ENCODE measurements at places on chromosomes 7 and 10.

- no peak for DNase-seq
Measured at GRCh38 chr10:130224228-130224627, 88.0 kb downstream of the GLRX3 start.

GRCh38 chr7:23357190-23358093, 58.3 kb downstream of the MALSU1 start:
- DNase-seq = peak; percentile 45

- DNase-seq = peak; percentile 43
Measured at GRCh38 chr10:16367621-16368292, 69.1 kb upstream of the PTER start.

- DNase-seq = peak; percentile 75
Measured at GRCh38 chr7:121328508-121329190, at the start of gene WNT16. Gene WNT16 (plus strand): TSS chr7:121329000. CDS start chr7:121329293, 293 bp downstream.

DNA sequence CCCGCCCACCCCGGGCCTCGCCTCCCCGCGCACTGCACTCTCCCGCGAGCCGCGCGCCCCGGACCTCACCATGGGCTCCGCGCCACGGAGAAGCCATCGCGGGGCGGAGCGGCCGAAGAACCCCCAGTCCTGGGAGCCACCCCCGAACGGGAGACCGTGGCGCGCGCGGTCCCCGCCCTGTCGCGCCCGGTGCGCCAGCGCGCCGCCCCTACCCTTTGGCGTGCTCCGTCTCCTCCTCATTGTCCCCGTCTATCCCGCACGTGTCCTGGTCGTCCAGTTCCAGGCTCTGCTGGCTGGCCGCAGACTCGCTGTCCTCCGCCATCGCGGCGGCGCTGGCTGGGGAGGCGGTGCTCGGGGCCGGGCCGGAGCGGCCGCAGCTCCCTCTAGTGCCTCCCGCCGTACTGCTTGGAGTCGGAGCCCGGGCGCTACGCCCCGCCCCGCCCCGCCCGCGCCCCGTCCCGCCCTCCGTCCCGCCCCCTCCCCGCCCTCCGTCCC, at the start of gene NMT2:
NMT2 (minus strand) TSS at position 403 of the 495 bp plus-strand sequence; CDS start at position 322, 81 bp downstream.
- peak; percentile 94 for DNase-seq

DNA sequence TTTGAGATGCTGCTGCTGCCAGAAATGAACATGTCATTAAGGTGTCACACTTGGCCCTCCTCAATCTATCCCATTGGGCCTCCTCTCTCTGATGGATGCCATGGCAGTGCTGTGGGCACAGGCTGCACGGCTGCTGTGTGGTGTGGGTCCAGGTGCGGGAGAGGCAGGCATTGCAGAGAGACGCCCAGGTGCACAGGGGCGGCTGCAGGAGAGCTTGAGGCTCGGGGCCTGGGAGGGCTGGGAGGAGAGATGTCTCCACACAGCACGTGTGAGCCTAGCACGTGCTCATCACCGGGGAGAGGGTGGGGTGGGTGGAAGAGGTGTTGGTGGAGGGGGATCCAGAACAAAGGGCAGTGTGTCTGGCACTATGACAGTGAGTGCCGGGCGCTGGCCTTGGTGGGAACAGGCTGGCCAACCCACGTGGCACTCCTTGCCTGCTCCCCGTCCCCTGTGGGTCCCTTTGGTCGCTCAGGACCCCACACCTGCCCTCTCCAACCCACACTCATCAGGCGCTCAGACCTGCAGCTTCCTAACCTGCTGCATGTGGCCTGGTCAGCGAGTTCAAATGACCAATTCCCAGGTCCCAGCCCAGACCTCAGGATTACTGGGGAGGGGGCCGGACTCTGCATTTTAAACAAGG, 39.9 kb upstream of the BNIP3 start:
- DNase-seq = no peak

DNA sequence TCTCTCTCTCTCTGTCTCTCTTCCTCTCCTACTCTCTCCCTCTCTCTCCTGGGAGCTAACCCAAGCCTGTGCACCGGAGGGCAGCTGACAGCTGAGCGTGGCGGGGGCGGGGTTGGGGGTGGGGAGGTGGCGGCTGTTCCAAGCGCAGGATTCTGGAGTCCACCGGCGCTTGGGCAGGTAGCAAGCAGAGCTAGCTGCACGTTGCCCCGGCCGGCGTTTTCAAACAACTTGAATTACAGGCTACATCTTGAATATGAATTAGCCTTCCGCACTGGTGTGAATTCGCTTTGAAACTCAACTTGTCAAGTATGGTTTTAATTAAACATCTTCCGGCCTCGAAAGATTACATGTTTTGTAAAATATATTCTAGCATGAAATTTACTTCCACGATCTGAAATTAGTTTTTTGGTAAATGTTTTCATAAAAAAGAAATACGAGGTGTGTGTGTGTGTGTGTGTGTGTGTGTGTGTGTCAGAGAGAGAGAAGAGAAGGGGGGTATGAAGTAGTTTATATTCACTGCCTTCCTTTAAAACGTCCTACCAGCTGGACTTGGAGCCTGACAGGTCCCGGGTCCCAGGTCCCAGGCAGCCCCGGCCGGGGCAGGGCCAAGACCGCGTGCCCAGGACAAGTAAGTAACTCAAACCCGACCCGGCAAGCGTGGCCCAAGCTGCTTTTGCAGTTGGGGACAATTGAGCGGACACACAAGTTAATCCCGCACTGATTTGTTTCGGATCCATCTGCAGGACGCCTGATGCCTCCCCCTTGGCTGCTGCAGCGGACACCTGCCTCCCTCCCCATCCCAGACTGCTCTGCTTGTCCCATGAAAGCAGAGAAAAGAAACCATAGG, 9.0 kb upstream of the DLX6 start:
- peak; percentile 51 for DNase-seq

- no peak for DNase-seq
Measured at GRCh38 chr10:27457966-27458365, 46.1 kb upstream of the RAB18 start.

DNA sequence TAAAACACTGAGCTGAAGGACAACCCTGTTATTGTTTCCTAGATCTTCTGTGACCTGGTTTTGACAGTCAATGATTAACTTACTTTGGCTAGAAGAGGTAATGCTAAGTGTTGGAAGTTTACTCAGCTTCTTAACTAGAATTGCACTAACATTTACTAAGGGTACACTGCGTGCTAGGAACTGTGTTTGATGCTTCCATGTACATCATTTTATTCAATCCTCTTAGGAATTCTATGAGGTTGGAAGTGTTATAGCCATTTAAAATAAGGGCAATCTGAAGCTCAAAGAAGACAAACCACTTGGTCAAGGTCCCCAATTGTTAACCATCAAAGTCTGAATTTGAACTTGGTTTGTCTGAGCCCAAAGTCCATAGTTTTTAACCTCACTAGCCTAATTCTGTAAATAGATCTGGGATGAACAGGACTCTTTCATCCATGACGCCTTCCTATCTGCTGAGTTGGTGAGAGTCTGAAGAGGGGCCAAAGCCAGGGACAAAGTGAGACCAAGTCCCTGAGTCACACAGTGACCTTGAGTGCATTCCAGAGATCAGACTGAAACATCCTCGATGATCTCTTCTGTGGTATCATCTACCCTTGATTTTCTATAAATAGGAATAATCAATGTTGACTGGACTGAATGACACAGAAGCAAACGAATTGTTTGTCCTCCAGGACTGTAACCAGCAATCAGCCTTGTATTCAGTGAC, 29.2 kb upstream of the ZNRF2 start:
- DNase-seq = no peak

DNA sequence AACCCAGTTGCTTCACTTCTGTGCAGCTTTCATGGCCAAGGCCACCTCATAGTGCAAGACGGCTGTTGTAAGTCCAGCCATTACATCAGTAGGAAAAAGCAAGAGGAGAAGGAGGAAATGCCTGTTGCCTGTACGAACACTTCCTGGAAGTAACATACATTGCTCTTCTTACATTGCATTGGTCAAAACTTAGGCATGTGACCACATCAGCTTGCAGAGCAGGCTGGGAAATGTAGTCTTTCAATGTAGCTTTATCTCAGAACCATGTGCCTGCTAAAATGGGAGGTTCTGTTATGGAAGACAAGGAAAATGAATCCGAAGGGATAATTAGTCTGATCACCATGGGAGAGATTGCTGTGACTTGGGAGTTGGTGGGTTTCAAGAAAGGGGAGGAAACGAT, 4.3 kb downstream of the SLC29A3 start:
- no peak for DNase-seq

GRCh38 chr10:31095677-31096560, 64.3 kb upstream of the ZNF438 start:
- DNase-seq = no peak
